ENCODE measurements at places on chromosomes 16 and 17. TPM values are rescaled to one million over a fixed set of nuclear protein-coding genes. Genes with fewer than 3 reads are reported as not detected.

GRCh38 chr16:88640498-88641247, 2.3 kb downstream of the IL17C start:
- DNase-seq, result no peak

PRAC1 gene
- total RNA-seq, result not detected

DNA sequence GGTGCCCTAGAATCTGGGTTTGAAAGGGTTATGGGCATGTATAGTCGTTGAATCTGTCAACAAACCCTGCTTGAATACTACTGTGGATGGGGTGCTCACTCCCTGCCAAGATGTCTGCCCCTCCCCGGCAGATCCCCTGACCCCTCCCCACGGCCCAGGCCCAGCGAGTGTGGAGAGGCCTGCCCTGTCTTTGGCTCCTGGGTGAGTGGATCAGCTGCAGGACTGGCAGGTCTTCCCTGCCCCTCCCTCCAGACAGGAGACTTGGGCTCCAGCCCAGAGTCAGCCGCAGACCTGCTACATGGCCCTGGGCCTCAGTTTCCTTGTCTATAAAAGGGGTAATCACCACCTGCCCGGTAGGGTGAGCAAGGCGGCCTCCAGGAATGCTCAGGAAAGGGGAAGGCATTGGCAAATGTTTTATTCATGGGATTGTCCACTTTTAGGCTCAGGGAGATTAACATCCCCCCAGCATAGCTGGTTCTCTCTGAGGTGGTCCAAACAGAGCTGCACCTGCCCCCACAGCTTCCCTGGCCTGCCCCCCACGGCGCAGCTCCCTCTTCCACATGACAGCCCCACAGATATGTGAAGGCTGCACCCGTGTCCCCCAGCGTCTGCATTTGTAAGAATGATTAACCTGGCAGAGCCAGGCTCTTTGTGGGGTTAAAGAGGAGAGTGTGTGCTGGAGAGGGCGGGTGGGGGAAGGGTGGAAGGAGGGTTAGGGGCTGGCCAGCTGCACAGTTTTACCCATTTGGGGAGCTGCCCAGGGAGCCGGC, 18.5 kb upstream of the SPNS2 start:
- DNase-seq, result no peak

PIK3R6 gene
- 1.8 TPM for total RNA-seq

TAF15 gene
- total RNA-seq, result 112 TPM

Measured in esophagus muscularis mucosa (tissue), 4 donors.